NCI-H226 (cell line): ENCODE measurements at places on chromosomes 1 and 21.

DNA sequence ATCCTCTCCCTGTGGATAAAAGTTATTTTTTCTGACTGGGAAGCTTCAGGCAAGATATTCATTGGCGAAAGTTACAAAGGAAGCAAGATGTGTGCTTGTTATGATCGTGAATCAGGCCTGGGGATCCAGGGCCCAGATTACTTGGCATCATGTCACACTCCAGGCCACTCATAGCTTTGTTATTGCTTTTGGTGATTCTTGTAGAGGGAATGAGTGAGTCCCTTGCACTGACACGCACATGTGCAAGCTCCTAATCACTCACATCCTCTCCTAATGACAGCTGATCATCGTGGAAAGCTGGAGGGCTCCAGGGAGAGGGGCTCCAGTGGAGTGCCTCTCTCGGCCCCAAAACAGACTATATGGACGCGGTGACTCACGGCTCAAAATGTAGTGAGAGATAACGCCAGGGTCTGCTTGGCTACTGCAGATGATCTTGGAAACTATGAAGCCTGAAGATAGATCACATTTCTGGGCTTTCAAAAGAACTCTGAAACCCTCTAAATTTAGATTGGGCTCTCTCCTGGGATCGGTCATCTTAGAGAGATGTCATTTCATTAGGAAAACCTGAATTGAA lies 481.1 kb upstream of the USP24 start:
- DNase-seq, result peak; percentile 35

- no peak for DNase-seq
These were observed 2.8 kb upstream of the RAP1GAP start for GRCh38 chr1:21671915-21672314.

GRCh38 chr21:17802572-17802971 lies 16.6 kb downstream of the C21orf91 start:
- peak; percentile 89 for DNase-seq

GRCh38 chr1:26959722-26960624 lies at the start of gene KDF1:
Gene KDF1, minus strand, starts transcription at chr1:26960468. Its CDS starts 8,088 bp downstream, at chr1:26952380.
- no peak for DNase-seq
